B cell (primary cell): ENCODE measurements at places on chromosomes 13 and 19.

GRCh38 chr13:98451676-98452470 lies 125.0 kb downstream of the STK24 start:
- H3K36me3 ChIP-seq: peaks cover 3% of the 10 kb centered on the region
- H3K27ac ChIP-seq: no peak overlapping the region
- DNase-seq: no peak
- H3K27me3 ChIP-seq: no peaks in the 10 kb centered on the region

DNA sequence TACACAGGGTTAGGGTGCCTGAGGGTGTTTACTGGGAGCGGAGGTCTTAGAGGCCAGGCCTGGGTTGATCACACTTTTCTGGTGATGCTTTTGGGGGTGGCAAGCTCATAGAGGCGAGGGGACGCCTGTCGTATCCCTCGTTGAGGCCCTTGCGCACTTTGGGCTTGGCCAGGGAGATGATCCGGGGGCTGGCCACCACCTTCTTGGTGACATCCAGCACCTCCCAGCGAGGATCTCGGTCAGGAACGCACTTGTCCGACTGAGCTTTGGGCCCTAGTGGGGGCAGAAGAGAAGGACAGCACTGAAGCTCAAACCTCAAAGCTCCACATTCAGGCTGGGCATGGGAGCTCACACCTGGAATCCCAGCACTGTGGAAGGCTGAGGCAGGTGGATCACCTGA lies 17.6 kb upstream of the MIER2 start:
- no peak overlapping the region for H3K4me3 ChIP-seq
- H3K27me3 ChIP-seq: no peaks in the 10 kb centered on the region
- no peaks in the 10 kb centered on the region for H3K4me1 ChIP-seq
- H3K36me3 ChIP-seq: no peaks in the 10 kb centered on the region

GRCh38 chr13:72341904-72342303 lies 385.5 kb downstream of the MZT1 start:
- no peaks in the 10 kb centered on the region for H3K27me3 ChIP-seq
- no peaks in the 10 kb centered on the region for H3K4me1 ChIP-seq
- H3K4me3 ChIP-seq: no peak overlapping the region
- no peak for DNase-seq
- no peaks in the 10 kb centered on the region for H3K36me3 ChIP-seq

- H3K4me1 ChIP-seq: peaks cover 22% of the 10 kb centered on the region
- DNase-seq: peak; percentile 15
- peaks cover 69% of the 10 kb centered on the region for H3K36me3 ChIP-seq
- no peak overlapping the region for H3K4me3 ChIP-seq
- H3K27me3 ChIP-seq: no peaks in the 10 kb centered on the region
- no peak overlapping the region for H3K27ac ChIP-seq
Observed at GRCh38 chr19:58551123-58551497, 3.8 kb downstream of the CHMP2A start.

DNA sequence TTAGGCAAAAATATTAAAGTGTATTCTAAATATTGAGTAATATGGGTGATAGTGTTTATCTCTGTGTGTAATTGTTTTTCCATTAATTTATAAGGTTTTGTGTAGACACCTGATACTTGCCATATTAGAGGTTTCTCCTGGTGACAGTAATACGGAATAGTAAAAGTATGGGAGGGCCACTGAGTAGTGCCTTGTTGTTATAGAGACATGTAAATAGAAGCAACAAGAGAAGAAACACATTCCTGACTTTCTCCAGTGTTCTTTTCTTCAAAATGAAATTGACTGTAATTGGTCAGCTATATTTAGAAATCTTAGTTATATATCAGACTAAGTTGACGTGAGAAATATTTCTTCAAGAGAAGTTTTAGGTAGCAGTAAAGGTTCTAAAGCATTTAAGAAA lies 18.5 kb downstream of the RNASEH2B start:
- H3K27ac ChIP-seq: no peak overlapping the region
- H3K4me1 ChIP-seq: peaks cover 5% of the 10 kb centered on the region
- no peak overlapping the region for H3K4me3 ChIP-seq
- H3K36me3 ChIP-seq: peaks cover 36% of the 10 kb centered on the region

- H3K4me1 ChIP-seq: peaks cover 53% of the 10 kb centered on the region
- no peaks in the 10 kb centered on the region for H3K27me3 ChIP-seq
- H3K4me3 ChIP-seq: no peak overlapping the region
- H3K27ac ChIP-seq: no peak overlapping the region
- peaks cover 14% of the 10 kb centered on the region for H3K36me3 ChIP-seq
- DNase-seq: no peak
Observed at GRCh38 chr13:111175372-111175771, 60.3 kb downstream of the ARHGEF7 start.

DNA sequence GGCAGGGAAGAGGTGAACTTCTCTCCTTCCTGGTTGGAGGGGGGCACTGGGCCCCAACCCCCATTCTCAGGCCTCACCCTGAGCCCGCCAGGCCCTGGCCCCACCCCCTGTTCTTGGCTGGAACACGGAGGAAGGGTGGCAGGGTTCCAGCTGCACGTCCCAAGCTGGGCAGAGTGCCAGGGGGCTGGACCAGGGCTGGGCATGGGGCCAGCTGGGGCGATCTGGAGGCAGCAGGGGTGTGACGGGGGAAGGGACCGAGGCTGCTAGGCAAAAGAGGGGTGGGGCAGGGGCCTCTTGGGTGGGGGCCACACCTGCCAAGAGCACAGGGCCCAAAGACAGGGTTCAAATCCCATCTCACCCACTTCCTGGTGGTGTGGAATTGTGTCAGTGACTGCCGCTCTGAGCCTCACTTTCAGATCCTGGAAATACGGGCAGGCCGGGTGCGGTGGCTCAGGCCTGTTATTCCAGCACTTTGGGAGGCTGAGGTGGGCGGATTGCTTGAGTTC lies 2.2 kb downstream of the HIF3A start:
- no peaks in the 10 kb centered on the region for H3K27me3 ChIP-seq
- no peak overlapping the region for H3K4me3 ChIP-seq
- no peak for DNase-seq
- no peaks in the 10 kb centered on the region for H3K36me3 ChIP-seq
- no peak overlapping the region for H3K27ac ChIP-seq

- H3K27me3 ChIP-seq: no peaks in the 10 kb centered on the region
- H3K4me1 ChIP-seq: no peaks in the 10 kb centered on the region
- H3K4me3 ChIP-seq: no peak overlapping the region
- no peak for DNase-seq
- H3K27ac ChIP-seq: no peak overlapping the region
- H3K36me3 ChIP-seq: no peaks in the 10 kb centered on the region
Observed at GRCh38 chr19:48543121-48543710, 8.8 kb upstream of the SULT2B1 start.

DNA sequence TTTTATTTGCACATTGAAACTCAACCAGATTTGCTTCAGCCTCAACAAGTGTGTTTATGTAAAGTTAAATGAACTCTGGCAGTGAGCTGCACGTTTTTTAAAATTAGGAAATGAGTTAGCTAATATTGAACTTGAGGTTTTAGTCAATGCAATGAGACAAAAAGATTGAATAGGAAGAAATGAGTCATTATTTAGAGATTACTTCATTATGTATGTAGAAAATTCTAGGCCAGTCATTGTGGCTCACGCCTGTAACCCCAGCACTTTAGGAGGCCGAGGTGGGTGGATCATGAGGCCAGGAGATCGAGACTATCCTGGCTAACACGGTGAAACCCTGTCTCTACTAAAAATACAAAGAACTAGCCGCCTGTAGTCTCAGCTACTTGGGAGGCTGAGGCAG lies 22.8 kb upstream of the CD70 start:
- H3K4me1 ChIP-seq: no peaks in the 10 kb centered on the region
- no peak for DNase-seq
- H3K27me3 ChIP-seq: peaks cover 14% of the 10 kb centered on the region
- H3K4me3 ChIP-seq: no peak overlapping the region

DNA sequence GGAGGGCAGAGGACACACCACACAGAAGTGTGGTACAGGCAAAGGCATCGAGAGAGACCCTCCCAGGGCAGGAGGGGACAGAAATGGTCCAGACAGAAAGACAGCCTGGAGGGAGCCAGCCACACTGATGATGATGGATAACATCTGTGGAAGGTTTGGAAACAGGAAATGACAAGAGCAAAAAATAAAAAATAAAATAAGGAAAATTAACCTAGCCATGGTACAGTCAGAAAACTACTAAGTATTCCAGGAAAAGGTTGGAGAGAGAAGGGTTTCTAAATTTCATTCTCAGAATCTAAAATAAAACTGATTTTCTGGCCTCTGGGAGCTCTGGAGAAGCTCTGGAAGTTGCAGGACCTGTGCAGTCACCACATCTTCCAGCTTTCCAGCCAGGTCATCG lies 115.2 kb upstream of the VSTM2B start:
- no peak for DNase-seq
- H3K36me3 ChIP-seq: no peaks in the 10 kb centered on the region
- no peak overlapping the region for H3K4me3 ChIP-seq
- no peaks in the 10 kb centered on the region for H3K4me1 ChIP-seq

- no peak for DNase-seq
- H3K27ac ChIP-seq: no peak overlapping the region
- H3K4me3 ChIP-seq: no peak overlapping the region
- H3K36me3 ChIP-seq: no peaks in the 10 kb centered on the region
Observed at GRCh38 chr19:33246709-33247440, 21.2 kb upstream of the SLC7A10 start.

GRCh38 chr13:41668130-41668757 lies 210.9 kb downstream of the RGCC start:
- no peaks in the 10 kb centered on the region for H3K27me3 ChIP-seq
- no peak overlapping the region for H3K4me3 ChIP-seq
- H3K27ac ChIP-seq: no peak overlapping the region
- H3K4me1 ChIP-seq: no peaks in the 10 kb centered on the region

DNA sequence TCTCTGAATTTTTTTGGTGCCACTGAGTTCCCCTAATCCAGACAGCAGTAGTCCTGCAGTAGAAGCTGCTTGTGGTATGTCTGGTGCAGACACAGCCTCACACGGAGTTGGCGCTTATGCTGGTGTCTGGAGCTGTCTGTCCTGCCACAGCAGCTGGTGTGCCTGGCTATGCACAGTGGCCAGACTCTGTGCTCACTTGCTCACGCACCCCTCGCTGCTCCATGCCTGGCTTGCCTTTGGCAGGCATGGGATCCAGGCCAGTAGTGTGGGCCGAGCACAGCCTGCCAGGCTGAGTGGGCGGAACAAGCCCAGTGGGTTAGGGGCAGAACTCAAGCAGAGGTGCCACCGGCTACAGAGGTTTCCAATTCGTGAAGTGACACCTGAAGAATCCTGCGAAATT lies 845.9 kb upstream of the PCDH9 start:
- no peak overlapping the region for H3K4me3 ChIP-seq
- H3K4me1 ChIP-seq: no peaks in the 10 kb centered on the region
- no peak overlapping the region for H3K27ac ChIP-seq
- H3K27me3 ChIP-seq: no peaks in the 10 kb centered on the region

DNA sequence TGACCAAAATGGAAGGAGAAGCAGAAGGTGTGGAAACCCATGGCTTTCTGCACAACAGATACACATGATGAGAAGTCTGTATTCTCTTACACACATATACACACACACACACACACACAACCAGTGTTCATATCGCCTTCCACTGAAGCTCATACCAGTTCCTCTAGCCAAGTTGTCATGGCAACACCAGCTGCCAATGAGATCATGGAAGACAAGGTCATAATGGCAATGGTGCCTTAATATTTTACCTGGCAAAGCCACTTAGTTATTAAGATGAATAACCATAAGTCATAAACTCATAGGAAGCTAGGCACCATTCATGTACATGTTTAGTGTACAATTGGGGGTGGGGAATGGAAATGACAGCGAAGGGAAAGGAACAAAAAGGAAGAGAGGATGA lies 2.6 kb upstream of the DHRS12 start:
- no peaks in the 10 kb centered on the region for H3K36me3 ChIP-seq
- no peak overlapping the region for H3K27ac ChIP-seq
- no peaks in the 10 kb centered on the region for H3K27me3 ChIP-seq
- H3K4me1 ChIP-seq: peaks cover 36% of the 10 kb centered on the region
- H3K4me3 ChIP-seq: no peak overlapping the region

GRCh38 chr13:93328943-93329342 lies 102.3 kb downstream of the GPC6 start:
- no peaks in the 10 kb centered on the region for H3K4me1 ChIP-seq
- no peaks in the 10 kb centered on the region for H3K36me3 ChIP-seq
- DNase-seq: no peak
- no peak overlapping the region for H3K27ac ChIP-seq

DNA sequence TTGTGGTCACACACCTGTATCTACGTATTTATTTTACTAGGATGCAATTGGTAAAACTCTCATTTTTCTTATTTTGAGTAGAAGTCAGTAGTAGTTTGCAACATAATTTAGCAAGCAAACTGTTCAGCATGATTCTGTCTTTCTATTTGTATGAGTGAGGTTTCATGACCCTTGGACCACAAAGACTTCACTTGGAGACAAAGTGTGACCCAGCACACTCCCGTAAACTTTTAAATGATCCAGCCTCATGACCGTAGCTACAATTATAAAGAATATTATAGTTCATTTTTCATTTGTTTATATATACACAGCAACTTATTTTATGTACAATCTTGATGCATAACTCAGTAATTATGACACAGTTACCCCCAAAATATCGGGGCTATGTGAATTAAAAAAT lies 86.5 kb downstream of the ERCC5 start:
- no peak overlapping the region for H3K4me3 ChIP-seq
- H3K27me3 ChIP-seq: no peaks in the 10 kb centered on the region
- H3K4me1 ChIP-seq: peaks cover 6% of the 10 kb centered on the region

DNA sequence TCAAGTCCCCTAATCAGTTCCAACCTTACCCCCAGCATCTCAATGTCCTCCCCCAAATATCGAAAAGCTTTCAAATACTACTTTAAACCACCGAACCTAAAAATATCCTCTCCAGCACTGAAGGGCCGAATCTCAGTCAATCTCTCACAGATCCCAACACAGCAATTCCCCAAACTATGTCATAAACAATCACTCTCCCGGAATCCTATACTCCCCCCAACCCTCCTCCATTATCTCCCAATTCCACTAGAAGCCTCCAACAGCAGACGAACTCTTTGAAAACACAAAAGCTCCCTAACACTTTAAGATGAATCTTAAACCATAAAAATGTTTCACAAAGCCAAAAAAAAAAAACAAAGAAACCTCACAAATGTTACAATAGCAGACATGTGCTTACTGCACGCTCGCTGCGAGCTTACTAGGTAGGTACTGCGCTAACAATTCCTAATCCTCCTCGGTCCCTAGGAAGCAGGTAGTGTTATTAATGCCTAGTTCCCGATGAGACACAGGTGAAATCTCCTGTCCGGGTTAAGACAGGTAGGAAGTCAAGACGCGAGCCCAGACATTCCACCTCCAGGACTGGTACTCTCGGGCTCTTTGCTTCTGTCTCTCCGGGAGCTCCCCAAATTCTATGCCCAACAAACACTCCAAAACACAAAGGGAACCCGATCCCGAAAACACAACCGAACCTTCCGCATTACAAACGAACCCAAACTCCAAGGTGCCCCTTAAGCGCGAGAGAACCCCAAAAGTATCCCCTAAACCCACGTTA lies 14.2 kb downstream of the FBXO46 start:
- peak overlapping the region; percentile 94 for H3K27ac ChIP-seq
- H3K4me3 ChIP-seq: peak overlapping the region; percentile 78
- H3K27me3 ChIP-seq: no peaks in the 10 kb centered on the region
- no peak for DNase-seq
- H3K4me1 ChIP-seq: peaks cover 18% of the 10 kb centered on the region
- no peaks in the 10 kb centered on the region for H3K36me3 ChIP-seq

- H3K4me3 ChIP-seq: peak overlapping the region; percentile 29
- peak overlapping the region; percentile 56 for H3K27ac ChIP-seq
- DNase-seq: peak; percentile 78
- no peaks in the 10 kb centered on the region for H3K27me3 ChIP-seq
Observed at GRCh38 chr19:14015524-14016035, 9.5 kb upstream of the RFX1 start.
